Natural killer cell (primary cell): ENCODE measurements at places on chromosomes 5 and 9.

GRCh38 chr5:33316773-33317172 is 124.0 kb upstream of the TARS1 start:
- no peak for DNase-seq

- DNase-seq = no peak
These were observed 7.4 kb downstream of the CTNNA1 start for GRCh38 chr5:138760448-138761110.

DNA sequence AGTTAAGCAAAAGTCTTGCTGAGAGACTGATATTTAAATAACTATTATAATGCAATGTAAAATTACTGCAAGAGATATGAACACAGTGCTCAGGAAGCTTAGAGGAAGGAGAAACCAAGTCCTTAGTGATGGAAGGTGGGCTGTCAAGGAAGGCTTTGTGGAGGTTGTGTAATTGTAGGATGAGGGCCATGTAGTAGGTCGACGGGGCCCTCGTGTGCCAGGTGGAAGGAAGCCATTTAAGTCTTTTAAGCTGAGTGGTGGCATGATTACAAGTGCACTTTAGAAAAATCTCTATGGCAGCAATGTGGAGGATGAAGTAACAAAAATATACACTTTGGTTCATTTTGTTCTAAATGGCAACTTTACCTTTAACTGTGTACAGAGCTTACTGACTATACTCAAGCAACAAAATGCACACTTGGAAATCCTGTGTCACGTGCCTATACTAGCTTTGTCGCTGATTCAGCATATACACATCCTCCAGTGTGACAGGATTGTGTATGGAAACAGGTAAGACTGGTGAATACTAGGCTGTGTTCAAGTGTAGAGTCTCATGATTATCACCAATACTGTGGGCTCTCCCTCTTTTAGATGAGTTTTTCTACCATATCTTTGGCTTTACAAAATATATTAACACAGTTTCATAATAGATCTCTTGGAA is 78.6 kb downstream of the TMC1 start:
- DNase-seq = no peak

- no peak for DNase-seq
These were observed 19.0 kb upstream of the BARX1 start for GRCh38 chr9:93974151-93974550.

- no peak for DNase-seq
These were observed 175.8 kb downstream of the ADAMTS6 start for GRCh38 chr5:65305913-65306312.

- no peak for DNase-seq
These were observed 102.6 kb downstream of the XRCC4 start for GRCh38 chr5:83179966-83180365.

GRCh38 chr5:10747678-10748622 is 13.1 kb downstream of the DAP start:
- no peak for DNase-seq

DNA sequence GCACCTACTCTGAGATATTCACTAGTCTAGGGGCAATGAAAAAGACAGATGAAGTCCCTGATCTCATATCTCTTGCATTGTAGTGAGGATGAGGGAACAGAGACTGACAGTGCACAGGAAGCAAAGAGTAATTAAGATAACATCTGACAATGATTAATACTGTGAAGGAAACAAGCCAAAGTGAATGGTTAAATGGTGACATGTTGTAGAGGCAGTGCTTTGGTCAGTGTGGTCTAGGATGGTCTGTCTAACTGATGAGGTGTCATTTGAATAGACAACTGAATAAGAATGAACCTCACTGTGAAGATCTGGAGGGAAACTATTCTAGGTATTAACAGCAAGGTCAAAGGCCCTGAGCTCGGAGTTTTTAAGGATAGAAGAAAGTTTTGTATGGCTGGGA is 333.3 kb upstream of the GRIA1 start:
- no peak for DNase-seq

GRCh38 chr9:111953444-111953843 is 56.8 kb downstream of the UGCG start:
- no peak for DNase-seq

GRCh38 chr9:86322973-86323644 is 31.1 kb downstream of the TUT7 start:
- no peak for DNase-seq

- no peak for DNase-seq
These were observed 69.9 kb upstream of the PLPP1 start for GRCh38 chr5:55604611-55605067.

- no peak for DNase-seq
These were observed 2.4 kb downstream of the MACIR start for GRCh38 chr5:103260951-103261350.

DNA sequence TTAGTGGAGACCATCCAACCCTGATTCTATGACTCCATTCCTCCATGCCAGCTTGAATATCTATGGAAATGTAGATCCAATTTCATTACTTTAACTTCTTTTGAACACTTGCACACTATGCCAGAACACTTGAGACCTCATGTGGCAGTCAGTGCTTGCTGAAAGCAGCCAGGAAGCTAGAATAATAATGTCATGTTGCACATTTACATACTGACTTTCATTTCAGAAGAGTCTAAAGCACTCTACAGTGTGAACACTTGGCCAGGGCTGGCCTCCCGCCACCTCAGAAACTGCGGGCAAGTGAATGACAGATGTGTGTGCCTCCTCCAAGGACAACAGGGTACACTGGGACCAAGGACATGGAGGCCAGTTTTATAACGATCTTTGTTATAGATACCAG is 97.3 kb downstream of the SLF1 start:
- DNase-seq = no peak

DNA sequence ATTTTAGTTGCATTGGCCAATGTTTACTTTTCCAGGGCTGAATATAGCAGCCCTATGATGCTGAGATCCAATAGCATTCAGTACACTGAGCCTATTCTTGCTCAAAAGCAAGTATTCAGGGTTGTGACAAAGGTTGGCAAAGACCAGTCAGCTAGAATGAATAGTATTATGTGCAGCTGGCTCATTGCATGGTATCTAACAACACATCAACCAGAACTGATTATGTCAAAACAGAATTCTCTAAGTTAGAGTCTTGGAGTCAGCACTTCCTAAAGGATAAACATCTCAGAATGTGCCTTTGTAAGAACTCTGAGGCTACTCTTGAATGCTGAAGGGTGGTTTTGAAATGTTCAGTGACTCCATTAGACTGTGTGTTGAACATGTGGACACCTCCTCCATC is 774.5 kb upstream of the RGMB start:
- DNase-seq = no peak

- no peak for DNase-seq
These were observed 810.2 kb upstream of the NUDT12 start for GRCh38 chr5:104372796-104373195.

DNA sequence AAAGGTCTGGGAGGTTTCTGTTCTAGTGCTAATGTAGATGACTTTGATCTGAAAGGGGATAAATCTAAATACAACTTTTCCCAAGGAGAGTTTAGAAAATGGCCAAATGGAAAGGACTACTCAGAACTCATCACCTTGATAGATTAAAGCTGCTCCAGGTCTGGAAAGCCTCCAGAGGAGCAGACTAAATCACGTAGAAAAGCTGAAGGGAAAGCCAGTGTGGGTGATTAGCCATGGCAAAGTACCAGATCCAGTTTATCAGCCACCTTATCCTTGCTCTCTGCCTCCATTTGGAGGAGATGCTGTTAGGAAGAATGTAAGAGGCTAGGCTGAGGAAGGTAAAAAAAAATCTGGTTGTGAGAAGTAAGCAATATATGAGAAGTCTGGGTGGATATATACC is 120.7 kb upstream of the RAI14 start:
- no peak for DNase-seq

DNA sequence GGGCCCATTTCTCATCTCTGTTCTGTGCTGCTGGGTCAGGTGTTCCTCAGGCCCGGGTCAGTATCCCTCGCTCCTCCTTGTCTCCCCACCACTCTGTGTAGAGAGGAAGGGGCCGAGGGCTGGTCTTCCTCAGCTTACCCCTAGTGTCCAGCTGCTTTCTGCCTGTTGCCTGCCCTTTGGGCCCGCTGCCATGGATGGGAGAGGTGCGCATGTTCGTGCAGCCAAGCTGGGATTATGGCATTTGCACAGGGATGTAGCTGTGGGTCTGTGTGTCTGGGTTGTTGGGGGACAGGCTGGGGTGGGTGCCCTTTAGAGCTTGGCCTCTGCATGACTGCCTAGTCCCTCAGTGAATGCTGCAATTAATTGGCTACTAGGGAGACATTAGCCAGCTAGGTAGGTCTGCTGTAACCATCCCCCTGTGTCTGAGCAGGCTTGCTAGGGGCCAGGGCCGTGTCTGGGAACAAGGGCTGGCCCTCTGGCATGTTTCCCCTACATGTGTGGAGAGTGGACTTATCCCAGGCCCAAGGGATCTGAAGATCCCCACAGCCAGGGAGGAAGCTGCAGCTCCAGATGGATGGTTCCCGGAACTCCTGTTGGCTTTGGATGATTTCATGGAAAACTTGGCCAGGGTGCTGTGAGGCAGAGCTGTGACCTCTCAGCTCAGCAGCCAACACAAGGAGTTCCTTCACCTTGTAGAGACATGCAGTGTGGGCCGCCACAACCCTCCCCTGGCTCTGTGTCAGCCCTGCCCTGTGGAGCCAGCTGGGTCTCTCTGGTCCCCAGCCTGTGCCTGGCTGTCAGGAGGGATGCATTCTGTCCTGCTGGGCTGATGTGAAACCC is 161.9 kb downstream of the MACROH2A1 start:
- no peak for DNase-seq

GRCh38 chr5:157598350-157598936 is 22.9 kb upstream of the ADAM19 start:
- no peak for DNase-seq

GRCh38 chr5:919356-920000 is 26.8 kb downstream of the TRIP13 start:
- DNase-seq = no peak

- no peak for DNase-seq
These were observed 155.1 kb upstream of the WWC1 start for GRCh38 chr5:168136340-168136739.

DNA sequence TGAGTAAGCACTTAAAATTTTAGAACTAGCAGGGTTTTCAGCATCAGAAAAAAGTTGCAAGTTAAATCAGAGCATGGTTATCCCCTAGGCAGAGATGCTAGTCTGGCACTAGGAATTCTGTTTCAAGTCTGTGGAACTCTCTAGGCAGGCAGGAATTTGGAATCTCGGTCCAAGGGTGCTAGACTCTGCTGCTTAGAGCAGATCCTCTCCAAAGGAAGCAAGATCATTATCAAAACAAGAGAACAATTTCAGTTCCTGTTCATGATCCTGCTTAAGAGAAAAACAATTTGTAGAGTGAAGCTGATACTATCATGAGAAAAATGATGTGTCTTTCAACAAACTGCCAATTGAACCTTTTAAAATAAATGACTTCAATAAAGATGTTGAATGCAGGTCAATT is 420.7 kb downstream of the KIF4B start:
- no peak for DNase-seq

- DNase-seq = no peak
These were observed 100.0 kb downstream of the ZSWIM6 start for GRCh38 chr5:61431923-61432620.

GRCh38 chr5:124045412-124045811 is 533.4 kb downstream of the CSNK1G3 start:
- DNase-seq = no peak

DNA sequence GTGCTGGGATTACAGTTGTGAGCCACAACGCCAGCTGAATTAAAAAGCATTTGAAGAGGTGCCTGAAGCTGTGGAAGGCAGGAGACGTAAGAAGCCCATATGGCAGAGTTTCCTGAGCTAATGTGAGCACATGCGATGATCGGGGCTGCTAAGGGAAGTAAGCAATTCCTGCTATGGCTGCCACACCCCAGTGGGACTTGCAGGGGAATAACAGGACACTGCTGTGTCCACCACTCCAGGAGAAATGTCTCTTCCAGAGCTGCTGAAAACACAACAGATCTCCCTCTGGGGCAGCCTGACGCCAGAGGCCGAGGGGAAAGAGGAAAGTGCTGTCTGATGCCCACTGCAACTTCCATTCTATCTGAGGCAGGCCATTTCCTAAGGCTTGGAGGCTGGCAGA is 46.2 kb upstream of the ANKRD55 start:
- DNase-seq = no peak

- no peak for DNase-seq
These were observed 490.2 kb downstream of the PRR16 start for GRCh38 chr5:120954255-120954654.

- DNase-seq = no peak
These were observed 203.2 kb upstream of the IRX1 start for GRCh38 chr5:3392306-3392939.

DNA sequence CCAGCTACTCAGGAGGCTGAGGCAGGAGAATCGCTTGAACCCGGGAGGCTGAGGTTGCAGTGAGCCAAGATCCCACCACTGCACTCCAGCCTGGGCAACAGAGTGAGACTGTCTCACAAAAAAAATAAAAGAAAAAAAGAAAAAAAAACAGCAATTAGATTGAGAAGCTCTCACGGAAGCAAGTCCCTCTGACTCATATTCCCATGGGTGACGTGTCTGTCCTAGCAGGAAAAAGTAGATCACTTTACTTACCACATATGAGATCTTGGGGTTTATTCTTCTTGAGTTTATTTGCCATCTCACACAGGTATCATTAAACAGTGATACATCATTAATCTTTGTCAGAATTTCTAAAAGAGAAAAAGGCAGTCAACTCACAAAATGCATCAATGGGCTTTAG is 62.6 kb downstream of the SUSD1 start:
- DNase-seq = no peak

DNA sequence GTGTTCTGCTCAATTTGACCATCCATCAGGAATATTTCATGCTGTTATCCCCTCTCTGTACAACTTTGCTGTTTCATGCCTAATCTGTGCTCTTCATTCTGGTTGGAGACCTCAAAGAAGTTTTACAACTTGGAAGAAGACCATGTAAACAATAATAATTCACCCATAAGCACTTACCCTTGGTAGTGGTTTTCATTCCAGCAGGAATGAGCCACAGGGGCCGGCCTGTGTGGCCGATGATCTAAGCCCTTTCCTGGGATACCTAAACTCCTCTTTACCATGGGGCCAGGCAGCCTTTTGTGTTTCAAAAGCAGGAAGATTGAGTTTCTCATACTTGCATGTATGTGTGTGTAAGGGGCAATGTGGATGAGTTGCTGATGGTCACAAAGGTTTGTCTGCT is 165.0 kb downstream of the FGF1 start:
- no peak for DNase-seq

DNA sequence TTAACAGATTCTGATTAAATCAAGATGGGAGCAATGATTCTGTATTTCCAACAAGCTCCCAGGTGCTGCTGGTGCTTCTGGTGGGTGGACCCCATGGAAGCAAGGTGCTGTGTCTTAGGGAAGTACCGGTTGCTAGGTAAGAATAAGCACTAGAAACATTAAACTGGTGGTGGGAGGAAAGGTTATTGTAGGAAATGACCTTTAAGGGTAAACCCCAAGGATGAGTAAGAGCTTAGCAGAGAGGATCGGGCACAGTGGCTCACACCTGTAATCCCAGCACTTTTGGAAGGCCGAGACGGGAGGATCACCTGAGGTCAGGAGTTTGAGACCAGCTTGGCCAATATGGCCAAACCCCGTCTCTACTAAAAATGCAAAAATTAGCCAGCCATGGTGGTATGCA is 16.2 kb upstream of the CREBRF start:
- DNase-seq = no peak
